ENCODE measurements at places on chromosomes 6 and 20.

- no peak for DNase-seq
Measured at GRCh38 chr6:105485456-105485855, 82.6 kb upstream of the PREP start.

DNA sequence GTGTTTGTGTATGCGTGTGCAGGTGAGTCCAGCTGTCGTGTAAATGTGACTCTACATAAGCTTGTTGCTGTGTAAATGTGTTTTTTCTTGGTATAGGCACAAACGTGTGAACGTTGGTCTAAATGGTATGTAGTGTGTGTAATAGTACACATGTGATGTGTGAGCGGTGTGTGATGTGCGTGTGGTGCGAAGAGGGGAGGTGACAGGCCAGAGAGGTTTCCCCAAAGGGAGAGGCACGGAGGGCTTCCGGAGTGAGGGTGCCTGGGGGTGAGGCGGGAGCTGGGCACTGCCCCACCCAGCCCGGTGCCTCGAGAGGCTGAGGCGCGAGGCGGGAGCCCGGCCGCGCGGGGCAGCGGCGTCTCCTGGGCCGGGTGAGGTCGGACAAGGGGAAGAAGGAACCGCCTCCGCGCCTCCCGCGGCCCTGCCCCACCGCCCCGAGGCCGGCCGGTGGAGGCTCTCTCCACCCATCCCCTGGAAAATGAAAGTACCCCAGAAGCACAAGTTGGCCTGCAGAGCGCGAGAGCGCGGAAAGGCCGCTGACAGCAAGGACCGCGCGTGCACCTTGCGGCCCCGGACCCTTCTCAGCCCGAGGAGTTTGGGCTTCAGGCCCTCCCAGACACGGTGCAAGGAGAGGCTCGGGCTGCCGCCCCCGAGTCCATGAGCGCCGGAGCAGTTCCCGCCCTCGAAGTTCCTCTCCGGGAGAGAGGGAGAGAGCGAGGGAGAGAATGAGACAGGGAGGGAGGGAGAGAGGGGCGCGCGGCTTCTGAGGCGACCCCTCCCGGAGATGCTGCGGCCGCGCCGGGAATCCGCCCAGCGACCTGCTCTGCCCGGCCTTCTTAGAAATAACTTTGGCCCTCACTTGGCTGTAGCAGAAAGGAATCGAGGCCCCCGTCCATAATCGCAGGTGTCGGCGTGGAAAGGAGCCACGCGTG lies 43.2 kb upstream of the OSTM1 start:
- no peak for DNase-seq

DNA sequence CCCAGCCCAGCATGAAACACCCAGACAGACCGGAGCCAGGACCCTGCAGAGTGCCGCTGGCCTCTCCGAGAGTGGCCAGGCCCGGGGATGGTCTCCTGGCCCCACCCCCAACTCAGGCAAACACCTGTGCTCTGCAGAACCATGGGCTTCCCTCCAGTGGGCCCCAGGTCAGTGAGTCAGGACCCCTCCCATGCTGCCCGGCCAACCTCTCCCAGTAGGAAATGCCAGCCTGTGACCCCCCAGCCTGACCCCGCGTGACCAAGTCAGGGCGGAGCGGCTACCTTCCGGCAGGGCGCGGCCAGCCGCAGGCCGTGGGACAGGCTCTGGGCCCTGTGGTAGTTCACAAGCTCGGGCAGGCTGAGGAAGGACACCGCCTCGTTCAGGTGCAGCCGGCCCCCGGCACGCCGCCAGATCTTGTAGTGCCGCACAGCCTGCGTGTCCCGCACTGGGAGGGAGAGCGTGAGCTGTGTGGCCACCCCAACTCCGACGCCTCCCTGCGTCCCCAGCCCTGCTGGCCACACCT lies 3.2 kb downstream of the PTK6 start:
- no peak for DNase-seq

DNA sequence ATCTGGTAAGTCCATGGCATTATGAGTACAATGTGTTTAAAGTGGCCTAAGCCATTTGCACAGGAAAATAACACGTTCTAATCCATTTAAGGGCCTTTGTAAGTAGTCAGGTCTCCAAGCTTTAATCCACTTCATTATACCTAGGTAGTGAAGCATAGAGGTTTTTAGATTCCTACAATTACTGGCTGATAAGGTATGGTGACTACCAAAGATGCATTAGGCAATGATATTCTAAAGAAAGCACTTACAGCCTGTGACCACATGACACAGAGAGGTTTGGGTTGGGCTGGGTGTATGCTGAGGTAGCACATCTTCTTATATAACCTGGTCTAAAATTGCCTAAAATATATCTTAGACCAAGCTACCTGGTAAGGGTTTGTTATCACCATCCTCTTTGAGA lies 504.4 kb downstream of the TFAP2B start:
- DNase-seq = no peak

Data from activated naive CD8-positive, alpha-beta T cell treated with anti-CD3 and anti-CD28 coated beads, Interleukin-2, amount 50 U/mL, for 16 hours (primary cell).